Activated CD8-positive, alpha-beta memory T cell treated with anti-CD3 and anti-CD28 coated beads, Interleukin-2, amount 10 ng/mL, durations not matched to agents 7 days and 5 days (primary cell): ENCODE measurements at places on chromosomes 2 and 18. TPM values are rescaled to one million over a fixed set of nuclear protein-coding genes. Genes with fewer than 3 reads are reported as not detected.

DYNAP gene
- total RNA-seq, result not detected

LONRF2 gene
- 0.21 TPM for total RNA-seq

TMEM37 gene
- total RNA-seq, result not detected

UPP2 gene
- not detected for total RNA-seq

DNA sequence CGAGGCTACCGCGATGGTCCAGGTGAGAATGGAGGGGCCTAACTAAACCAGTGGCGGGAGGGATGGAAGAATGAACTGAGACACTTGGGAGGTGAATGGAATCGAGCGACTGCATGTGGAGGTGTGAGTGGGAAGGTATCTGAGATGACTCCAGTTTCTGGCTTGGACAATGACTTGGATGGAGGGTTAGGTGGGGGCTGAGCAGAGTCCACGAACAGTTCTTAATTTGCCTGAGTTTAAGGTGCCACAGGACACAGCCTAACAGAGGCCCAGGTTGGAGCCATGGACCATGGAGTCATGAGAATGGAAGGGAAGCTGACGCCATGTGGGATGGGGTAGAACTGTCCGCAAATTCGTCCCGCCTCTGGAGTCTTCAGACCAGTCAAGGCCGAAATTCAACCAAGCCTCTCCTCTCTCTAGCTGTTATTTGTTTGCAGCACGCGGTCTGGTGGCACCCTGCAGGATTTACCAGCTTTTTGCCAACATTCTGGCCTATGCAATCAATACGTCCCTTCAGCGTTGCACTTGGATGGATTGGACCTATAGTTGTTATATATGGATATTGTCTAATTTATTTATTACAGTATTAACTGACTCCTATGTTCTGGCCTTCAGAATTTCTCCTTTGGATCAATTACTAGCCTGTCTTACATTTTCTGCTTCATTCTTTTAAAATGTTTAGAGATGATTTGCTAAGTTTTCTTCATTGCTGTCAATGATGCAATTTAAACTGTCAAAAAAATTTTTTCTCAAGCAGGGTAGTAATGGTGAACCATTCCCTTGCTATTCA, 940 bp upstream of the BOLA3 start:
- DNase-seq, result no peak

DNA sequence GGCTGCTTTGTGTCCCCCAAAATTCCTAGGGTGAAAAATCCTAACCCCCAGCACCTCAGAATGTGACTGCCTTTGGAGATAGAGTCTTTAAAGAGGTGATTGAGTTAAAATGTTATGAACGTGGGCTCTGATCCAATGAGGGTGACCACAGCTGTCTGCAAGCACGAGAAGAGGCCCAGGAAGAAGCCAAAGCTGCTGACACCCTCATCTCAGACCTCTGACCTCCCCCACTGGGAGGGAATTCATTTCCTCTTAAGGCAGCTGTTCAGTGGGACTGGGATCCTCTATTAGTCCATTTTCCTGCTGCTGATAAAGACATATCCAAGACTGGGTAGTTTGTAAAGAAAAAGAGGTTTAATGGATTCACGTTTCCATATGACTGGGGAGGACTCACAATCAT, 544.4 kb downstream of the DCDC2C start:
- DNase-seq, result no peak

DNA sequence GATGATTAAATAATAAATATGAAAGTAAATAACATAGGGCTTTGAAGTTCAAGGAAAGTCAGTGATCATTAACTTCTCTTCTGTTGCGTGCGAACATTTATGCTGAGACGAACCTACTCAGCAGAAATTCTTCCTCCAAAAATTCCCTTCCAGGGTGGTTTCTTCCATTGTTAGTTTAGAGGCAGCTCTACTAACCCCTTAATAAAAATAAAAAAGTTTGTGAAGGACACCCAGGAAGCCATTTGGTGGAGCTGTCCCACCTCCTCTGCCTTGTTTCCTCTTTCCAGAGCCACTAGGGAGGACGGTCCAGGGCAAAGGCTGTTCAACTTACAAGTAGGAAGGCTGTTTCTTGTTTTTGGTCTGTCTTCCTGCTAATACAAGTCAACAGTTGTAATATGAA, 2.1 kb upstream of the SMAD2 start:
- no peak for DNase-seq

GRCh38 chr18:22822024-22822423, 111.1 kb upstream of the RBBP8 start:
- no peak for DNase-seq

DNA sequence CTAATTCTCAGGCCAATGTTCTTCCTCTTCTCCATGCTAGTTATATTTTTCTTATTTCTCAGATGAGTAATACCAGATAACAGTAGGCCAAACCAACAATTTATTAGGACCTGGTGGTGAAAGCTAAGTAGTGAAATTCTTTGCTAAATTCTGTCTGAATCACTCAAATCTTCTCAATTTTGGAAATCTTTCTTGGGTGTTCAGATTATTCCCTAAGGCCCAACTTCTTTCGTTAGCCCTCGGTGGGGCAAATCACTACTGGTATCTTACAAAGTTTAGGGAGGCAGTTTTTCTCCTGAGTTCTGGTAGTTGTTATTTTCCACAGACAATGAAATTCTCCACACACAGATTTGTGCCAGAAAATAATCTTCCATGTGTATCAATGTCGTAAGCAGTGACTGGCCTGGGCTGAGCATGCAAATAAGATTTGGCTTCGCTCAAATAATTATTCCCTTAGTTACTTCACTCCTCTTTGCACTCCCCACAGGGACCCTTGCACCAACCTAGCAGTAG, 443.5 kb upstream of the SLC14A2 start:
- DNase-seq, result no peak

GRCh38 chr2:48912110-48912509, 156.6 kb upstream of the LHCGR start:
- no peak for DNase-seq

DNA sequence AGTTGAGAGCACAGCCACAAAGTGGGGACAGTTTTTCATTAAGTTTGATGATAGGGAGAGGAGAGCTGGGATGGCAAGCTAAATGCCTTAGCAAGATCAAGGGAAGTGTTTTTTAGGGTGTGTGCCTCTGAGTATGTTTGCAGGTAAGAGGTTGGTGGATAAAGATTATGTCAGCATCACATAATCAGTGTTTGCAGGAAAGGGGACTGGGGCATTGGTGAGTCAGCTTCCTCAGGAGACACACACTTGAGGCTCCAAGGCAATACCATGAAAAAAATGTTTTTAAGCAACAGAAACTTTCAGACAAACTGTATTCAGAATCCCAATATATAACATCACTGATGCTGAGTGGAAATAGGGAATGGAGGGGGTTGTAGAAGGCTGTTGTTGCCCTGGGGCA, 25.4 kb upstream of the DTNB start:
- no peak for DNase-seq
